IPS DF 6.9 (cell line): ENCODE measurements at places on chromosomes 2 and 18.

DNA sequence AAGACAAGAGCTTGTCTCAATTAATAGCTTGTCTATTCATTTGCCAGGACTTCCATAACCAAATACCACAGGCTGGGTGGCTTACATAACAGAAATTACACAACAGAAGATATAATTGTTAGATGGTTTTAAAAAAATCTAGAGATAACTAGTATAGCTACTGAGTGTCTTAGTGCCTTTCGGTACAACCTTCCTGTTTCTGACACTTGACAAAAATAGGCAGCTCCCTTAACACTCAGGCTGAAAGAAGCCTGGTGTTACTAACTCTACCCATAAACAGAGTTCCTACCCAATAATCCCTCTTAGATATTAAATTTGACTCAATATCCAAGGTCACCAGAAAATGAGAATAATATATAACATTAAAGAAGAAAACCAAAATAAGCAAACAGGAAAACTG, 129.7 kb downstream of the BARD1 start:
- no peaks in the 10 kb centered on the region for H3K4me1 ChIP-seq
- H3K27ac ChIP-seq, result no peak overlapping the region
- no peaks in the 10 kb centered on the region for H3K27me3 ChIP-seq
- H3K4me3 ChIP-seq, result no peak overlapping the region
- DNase-seq, result no peak

- no peaks in the 10 kb centered on the region for H3K27me3 ChIP-seq
- H3K27ac ChIP-seq, result no peak overlapping the region
- H3K36me3 ChIP-seq, result no peaks in the 10 kb centered on the region
- no peak overlapping the region for H3K4me3 ChIP-seq
- H3K4me1 ChIP-seq, result no peaks in the 10 kb centered on the region
These were observed 248.5 kb downstream of the ZNF516 start for GRCh38 chr18:76246590-76246989.

- H3K4me3 ChIP-seq, result no peak overlapping the region
- H3K27me3 ChIP-seq, result no peaks in the 10 kb centered on the region
- no peak for DNase-seq
- no peak overlapping the region for H3K27ac ChIP-seq
- H3K36me3 ChIP-seq, result no peaks in the 10 kb centered on the region
- H3K4me1 ChIP-seq, result no peaks in the 10 kb centered on the region
These were observed 46.4 kb upstream of the RNF152 start for GRCh38 chr18:61939046-61939674.

GRCh38 chr2:141692829-141693228, 438.0 kb downstream of the LRP1B start:
- no peak overlapping the region for H3K27ac ChIP-seq
- no peaks in the 10 kb centered on the region for H3K36me3 ChIP-seq
- H3K4me3 ChIP-seq, result no peak overlapping the region
- H3K27me3 ChIP-seq, result no peaks in the 10 kb centered on the region
- H3K4me1 ChIP-seq, result no peaks in the 10 kb centered on the region

GRCh38 chr2:171411791-171412483, 21.9 kb downstream of the METTL8 start:
- H3K4me3 ChIP-seq, result no peak overlapping the region
- H3K27me3 ChIP-seq, result no peaks in the 10 kb centered on the region
- DNase-seq, result no peak
- H3K36me3 ChIP-seq, result no peaks in the 10 kb centered on the region
- peaks cover 7% of the 10 kb centered on the region; the same call in 1 of the 2 replicates for H3K4me1 ChIP-seq

GRCh38 chr18:58009166-58009565, 34.9 kb upstream of the NEDD4L start:
- no peaks in the 10 kb centered on the region for H3K27me3 ChIP-seq
- H3K4me3 ChIP-seq, result no peak overlapping the region
- DNase-seq, result no peak

DNA sequence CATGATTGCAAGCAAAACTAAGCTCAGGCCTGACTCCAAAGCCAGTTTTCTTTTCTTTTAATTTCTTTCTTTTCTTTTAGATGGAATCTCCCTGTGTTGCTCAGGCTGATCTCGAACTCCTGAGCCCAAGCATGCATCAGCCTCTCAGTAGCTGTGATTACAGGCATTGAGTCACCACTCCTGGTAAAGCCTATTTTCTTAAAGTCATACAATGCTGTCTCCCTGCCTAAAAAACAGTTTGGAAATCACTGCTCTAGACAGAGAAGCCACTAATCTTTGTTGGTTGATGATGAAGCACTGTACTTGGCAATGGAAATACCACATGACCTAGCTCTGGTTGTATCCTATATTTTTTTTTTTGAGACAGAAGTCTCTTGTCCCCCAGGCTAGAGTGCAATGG, 33.1 kb upstream of the ZNF532 start:
- DNase-seq, result no peak
- no peaks in the 10 kb centered on the region for H3K27me3 ChIP-seq
- H3K27ac ChIP-seq, result no peak overlapping the region
- no peak overlapping the region for H3K4me3 ChIP-seq
- H3K36me3 ChIP-seq, result no peaks in the 10 kb centered on the region

DNA sequence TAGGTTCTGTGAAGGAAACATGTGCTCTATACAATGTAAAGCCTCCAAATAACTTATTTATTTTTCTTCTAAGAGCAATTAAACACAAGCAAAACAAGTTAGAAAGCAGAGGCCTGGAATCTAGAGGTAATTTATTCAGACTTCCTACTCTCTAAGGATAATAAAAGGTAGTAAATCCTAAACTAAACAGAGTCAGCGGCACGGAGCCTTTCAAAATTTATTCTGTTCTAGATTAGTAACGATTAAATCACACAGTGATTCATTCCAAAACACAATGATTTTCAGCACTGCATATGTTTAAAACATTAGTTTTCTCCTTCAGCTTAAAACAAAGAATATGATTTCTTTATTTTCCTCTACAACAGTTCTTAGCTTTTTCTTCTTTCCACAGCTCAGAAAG, 160.9 kb downstream of the FBXO15 start:
- H3K4me3 ChIP-seq, result no peak overlapping the region
- H3K36me3 ChIP-seq, result no peaks in the 10 kb centered on the region
- no peak overlapping the region for H3K27ac ChIP-seq
- no peaks in the 10 kb centered on the region for H3K27me3 ChIP-seq
- DNase-seq, result no peak

- no peaks in the 10 kb centered on the region for H3K36me3 ChIP-seq
- no peak overlapping the region for H3K27ac ChIP-seq
- peaks cover 2% of the 10 kb centered on the region for H3K4me1 ChIP-seq
- no peak overlapping the region for H3K4me3 ChIP-seq
These were observed 101.6 kb downstream of the RNF144A start for GRCh38 chr2:7018767-7019166.

- no peaks in the 10 kb centered on the region for H3K36me3 ChIP-seq
- DNase-seq, result no peak
- no peak overlapping the region for H3K4me3 ChIP-seq
- no peak overlapping the region for H3K27ac ChIP-seq
These were observed 86.4 kb downstream of the NCOA1 start for GRCh38 chr2:24577481-24577880.

DNA sequence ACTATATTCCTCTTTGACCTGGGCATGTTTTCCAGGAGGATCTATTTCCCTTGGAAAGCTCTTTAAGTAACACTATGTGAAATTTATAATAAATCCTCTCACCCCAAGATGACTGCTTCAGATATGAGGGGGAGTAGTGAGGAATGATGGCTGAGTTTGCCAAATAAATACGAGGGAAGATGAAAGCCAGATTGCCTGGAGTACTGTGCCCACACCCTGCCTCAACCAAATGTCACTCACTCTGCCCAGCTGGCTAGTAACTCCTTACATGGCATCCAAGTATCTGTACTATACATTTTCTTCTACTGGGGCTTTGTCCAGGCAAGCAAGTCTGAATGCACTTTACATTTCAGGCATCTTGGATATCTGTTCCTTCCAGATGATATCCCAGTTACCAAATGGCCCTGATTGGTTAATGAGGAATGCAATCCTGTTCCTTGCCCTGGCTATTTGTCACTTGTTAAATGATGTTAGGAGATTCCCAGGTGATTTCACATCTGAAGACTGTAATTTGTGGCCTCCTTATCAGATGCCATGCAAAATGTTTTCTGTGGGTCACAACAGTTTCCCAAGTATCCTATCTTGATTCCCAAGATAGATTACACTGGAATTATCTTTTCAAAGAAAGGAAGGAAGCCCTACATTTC, 191.8 kb downstream of the IKZF2 start:
- no peaks in the 10 kb centered on the region for H3K36me3 ChIP-seq
- H3K4me1 ChIP-seq, result peaks cover 2% of the 10 kb centered on the region; the same call in 1 of the 2 replicates
- H3K27ac ChIP-seq, result no peak overlapping the region
- no peak for DNase-seq

DNA sequence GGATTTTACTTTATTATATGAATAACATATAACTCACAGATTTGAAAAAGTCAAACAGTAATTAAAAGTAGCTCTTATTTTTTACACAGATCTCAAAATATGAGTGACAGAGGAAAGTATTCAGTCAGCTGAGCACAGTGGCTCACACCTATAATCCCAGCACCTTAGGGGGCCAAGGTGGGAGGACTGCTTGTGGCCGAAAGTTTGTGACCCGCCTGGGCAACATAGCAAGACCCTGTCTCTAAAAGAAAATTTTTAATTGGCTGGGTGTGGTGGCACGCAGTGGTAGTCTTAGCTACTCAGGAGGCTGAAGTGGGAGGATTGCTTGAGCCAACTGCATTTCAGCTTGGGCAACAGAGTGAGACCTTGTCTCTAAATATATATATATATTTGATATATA, 19.2 kb upstream of the UGP2 start:
- no peak overlapping the region for H3K4me3 ChIP-seq
- no peak for DNase-seq
- no peaks in the 10 kb centered on the region; the same call in 1 of the 2 replicates for H3K4me1 ChIP-seq
- H3K27ac ChIP-seq, result no peak overlapping the region

GRCh38 chr18:9521770-9522169, 46.5 kb downstream of the RALBP1 start:
- H3K4me3 ChIP-seq, result no peak overlapping the region
- H3K36me3 ChIP-seq, result peaks cover 2% of the 10 kb centered on the region; the same call in 1 of the 2 replicates
- H3K27me3 ChIP-seq, result no peaks in the 10 kb centered on the region

DNA sequence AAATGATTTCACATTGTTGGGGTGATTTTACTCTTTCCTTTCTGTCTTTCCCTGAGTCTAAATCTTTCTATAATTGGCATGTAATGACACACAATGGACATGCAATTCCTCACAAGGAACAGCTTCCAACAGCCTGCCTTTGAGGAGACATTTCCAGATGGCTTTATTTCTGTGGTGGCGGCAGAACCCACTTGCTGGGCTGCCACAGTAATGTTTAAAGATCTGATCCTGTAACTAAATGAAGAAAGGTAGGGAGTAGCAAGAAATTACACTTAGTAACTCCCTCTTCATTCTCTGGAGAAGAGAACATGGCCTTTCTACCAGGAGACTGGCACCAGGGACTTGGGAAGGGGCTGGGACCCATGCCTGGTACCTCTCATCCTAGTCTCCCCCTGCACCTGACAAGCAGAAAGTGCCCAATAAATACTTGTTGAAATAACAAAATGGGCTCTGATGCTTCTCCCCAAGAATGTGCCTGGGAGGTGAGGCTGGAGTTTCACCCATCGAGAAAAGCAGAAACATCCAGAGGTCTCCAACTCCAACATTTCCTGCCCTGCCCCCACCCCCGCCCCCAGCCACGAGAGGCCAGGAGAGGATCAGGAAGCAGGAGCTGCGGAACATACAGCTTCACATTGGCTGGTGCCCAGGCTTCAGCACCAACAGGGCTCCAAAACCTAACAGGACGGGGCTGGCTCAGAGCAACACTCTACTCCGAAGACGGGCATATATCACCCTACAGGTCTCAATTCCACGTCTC, 92.1 kb downstream of the PXDN start:
- no peak overlapping the region for H3K27ac ChIP-seq
- no peaks in the 10 kb centered on the region for H3K4me1 ChIP-seq
- no peak overlapping the region for H3K4me3 ChIP-seq
- no peaks in the 10 kb centered on the region for H3K27me3 ChIP-seq
- DNase-seq, result no peak
- H3K36me3 ChIP-seq, result peaks cover 32% of the 10 kb centered on the region

DNA sequence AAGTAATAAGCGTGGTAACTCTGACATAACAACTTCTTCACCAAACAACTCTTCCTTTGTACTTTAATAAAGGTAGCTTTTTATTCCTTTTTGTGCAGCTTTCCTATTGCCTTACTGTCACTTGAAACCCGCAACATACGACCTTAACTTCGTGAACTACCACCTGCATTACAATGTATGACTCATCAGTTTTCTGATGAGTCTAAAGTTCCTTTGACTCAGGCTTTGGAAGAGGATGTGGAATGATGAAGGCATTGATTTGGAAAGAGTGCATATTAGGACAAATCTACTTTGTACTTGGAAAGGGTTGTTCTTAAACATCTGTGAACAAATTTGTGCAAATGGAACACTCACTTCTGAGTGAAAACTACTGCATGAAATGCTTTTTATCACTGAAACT, 1012.1 kb downstream of the TMEM182 start:
- H3K4me1 ChIP-seq, result no peaks in the 10 kb centered on the region; the same call in 1 of the 2 replicates
- no peak for DNase-seq
- no peaks in the 10 kb centered on the region for H3K27me3 ChIP-seq
- H3K4me3 ChIP-seq, result no peak overlapping the region
- no peaks in the 10 kb centered on the region for H3K36me3 ChIP-seq

DNA sequence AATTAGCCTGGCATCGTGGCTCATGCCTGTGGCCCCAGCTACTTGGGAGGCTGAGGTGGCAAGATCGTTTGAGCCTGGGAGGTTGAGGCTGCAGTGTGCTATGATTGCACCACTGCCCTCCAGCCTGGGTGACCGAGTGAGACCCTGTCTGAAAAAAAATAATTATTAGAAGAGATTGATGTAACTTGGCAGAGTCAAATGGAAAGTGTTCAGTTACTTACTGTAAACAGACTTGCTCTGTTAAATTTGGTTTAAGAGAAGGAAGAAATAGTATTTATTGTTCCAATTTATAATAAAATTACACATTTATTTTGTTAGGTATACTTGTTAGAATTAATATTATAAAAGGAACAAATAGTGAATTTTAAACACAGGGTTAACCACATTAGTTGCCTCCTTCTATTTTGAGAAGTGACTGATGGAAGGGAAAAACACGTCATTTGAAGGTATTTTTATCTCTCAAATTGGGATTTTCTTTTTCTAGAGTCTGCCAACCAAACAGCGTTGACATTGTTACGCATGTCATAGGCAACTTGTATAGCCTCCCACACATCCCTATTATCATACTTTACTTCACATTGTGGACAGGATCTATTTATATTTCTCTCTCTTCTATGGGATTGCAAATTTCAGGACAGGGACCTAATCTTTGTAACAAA, 118.8 kb upstream of the B3GNT2 start:
- no peaks in the 10 kb centered on the region for H3K27me3 ChIP-seq
- no peaks in the 10 kb centered on the region for H3K4me1 ChIP-seq
- DNase-seq, result no peak
- H3K27ac ChIP-seq, result no peak overlapping the region
- H3K36me3 ChIP-seq, result 0 out of 2 replicates have a peak, but pooled peaks cover 3% of the 10 kb centered on the region
- H3K4me3 ChIP-seq, result no peak overlapping the region

- no peaks in the 10 kb centered on the region for H3K36me3 ChIP-seq
- DNase-seq, result no peak
- H3K4me1 ChIP-seq, result peaks cover 3% of the 10 kb centered on the region; the same call in 1 of the 2 replicates
These were observed 142.3 kb upstream of the ITGA6 start for GRCh38 chr2:172285010-172285621.
